ENCODE measurements at places on chromosomes 4 and X.
A peak's percentile ranks its signal among the peaks of the same experiment; 100 is the strongest.

- no peak for DNase-seq
Observed at GRCh38 chrX:84873176-84873575, 130.5 kb upstream of the APOOL start.

- DNase-seq = peak; percentile 32
Observed at GRCh38 chr4:1041147-1041935, 29.9 kb downstream of the FGFRL1 start.

- no peak for DNase-seq
Observed at GRCh38 chr4:71872767-71873415, 89.0 kb upstream of the GC start.

GRCh38 chr4:99305638-99306400 lies 15.0 kb upstream of the ADH1A start:
- DNase-seq = no peak

GRCh38 chr4:137635601-137636000 lies 103.3 kb upstream of the PCDH18 start:
- no peak for DNase-seq

GRCh38 chrX:119943185-119943988 lies at the start of gene NKAP:
NKAP (minus strand) TSS chrX:119943751; CDS start chrX:119943605, 146 bp downstream.
- peak; percentile 95 for DNase-seq

DNA sequence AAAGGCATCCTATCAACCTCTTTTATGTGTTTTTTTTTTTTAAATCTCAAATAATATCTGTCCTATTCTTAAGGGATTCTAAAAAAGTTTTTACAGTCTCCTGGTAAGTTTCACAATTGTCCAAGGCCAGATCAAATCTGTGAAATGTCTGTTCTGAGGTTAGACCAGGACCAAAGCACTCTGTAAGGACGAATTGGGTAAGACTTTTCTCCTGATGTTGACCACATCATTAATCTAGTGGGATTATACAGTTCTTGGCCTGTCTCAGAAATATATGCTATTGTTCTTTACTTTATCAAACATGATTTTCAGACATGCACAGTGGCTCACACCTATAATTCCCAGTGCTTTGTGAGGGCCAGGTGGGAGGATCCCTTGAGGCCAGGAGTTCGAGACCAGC lies 45.8 kb upstream of the TMEM131L start:
- DNase-seq = peak; percentile 52

GRCh38 chrX:115425359-115425758 lies 135.6 kb upstream of the PLS3 start:
- no peak for DNase-seq

- DNase-seq = no peak
Observed at GRCh38 chr4:159401226-159401712, 298.4 kb downstream of the RAPGEF2 start.

GRCh38 chrX:98299785-98300184 lies 1416.1 kb downstream of the RPA4 start:
- DNase-seq = no peak

DNA sequence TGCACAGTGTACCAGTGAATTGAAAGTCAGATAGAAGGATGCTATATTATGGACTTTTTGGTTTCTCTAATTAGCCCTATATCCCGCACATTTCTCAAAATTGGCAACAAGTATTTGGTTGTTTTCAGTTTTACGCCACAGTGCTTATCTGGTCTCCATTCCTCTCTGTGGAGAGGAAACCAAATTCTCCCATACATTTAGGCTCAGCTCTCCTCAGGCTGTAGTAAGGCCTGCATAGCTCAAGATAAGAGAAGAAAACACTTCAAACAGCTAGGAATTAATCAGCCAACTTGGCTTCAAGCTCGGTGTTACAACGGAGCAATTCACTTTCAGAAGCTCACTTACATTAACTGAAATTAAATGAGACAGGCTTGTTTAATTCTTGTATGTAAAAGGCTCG lies 263.2 kb downstream of the PDHA2 start:
- DNase-seq = no peak

- peak; percentile 53 for DNase-seq
Observed at GRCh38 chrX:138745196-138745595, 33.7 kb upstream of the FGF13 start.

GRCh38 chr4:57363346-57363745 lies 253.2 kb upstream of the IGFBP7 start:
- no peak for DNase-seq

GRCh38 chr4:63396269-63396668 lies 1013.0 kb downstream of the TECRL start:
- no peak for DNase-seq

GRCh38 chr4:183760326-183760725 lies 101.2 kb downstream of the TRAPPC11 start:
- DNase-seq = no peak

DNA sequence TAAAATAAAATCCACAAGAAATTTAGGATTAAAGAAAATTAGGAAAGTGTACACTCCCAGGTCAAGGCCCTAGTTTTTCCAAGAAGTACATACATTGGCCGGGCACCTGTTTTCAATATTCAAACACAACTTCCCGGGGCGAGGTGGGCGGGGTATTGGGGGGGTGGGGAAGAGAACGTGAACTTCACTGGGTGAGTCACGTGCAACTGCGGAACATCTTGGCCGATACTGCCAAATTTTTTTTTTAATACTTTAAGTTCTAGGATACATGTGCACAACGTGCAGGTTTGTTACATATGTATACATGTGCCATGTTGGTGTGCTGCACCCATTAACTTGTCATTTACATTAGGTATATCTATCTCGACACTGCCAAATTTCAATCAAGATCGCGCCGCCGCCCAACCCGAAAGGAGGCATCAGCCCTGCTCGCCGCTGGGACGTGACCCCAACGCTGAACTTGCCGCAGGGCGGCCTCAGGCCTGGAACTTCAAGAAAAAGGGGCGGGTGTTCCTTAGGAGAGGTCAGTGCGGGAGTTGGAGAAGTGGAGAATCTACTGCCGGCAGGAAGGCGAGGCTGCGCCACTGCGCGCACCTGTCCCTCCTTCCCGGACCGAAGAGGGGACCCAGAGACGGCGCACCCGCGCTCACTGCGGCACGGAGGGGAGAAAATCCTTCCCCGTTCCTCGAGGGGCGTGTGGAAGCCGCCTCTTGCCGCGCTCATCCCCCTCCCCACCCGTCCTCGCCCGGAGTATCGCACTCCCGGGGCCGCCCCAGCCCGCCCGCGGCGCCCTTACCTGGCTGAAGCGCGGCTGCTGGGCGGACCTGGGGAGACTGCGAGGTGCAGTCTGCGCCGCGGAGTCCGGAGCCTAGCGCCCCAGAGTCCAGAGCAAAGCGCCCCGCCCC lies at the start of gene TEC:
TSS of gene TEC (minus strand) at position 883 of the 905 bp plus-strand sequence. CDS start 41,224 bp downstream, outside the sequence.
- DNase-seq = peak; percentile 5

- no peak for DNase-seq
Observed at GRCh38 chr4:170214101-170214500, 124.3 kb upstream of the AADAT start.

DNA sequence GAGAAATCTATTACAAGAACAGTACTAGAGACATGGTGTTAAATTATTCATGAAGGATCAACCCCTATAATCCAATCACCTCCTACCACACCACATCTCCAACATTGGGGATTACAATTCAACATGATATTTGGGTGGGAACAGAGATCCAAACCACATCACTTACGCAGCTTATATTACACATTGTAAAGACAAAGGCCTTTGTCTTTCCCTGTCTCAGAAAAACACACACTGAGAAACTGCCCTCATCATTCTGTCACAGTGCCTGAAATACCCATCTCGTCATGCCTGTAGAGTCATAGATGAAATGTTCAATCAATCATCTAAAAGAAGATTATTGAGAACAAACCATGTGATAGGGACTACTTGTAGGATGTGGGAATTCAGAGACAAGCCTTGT lies 558.8 kb upstream of the GRIA3 start:
- no peak for DNase-seq

DNA sequence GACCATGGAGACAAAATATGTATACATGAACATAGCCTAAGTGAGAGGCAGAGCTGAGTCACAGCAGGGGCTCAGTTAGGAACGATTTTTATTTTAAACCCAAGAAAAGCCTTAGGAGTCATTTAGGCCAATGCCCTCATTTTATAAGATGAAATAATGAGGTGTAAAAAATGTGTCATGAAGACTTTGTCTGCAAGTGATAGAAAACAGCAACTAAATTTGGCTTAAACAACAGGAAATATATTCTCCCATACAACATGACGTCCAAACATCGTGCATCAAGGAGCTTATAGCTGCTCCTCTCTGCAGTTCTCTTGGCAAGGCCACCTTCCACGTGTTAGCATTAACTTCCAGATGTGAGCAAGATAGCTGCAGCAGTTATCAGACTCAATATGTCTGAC lies 16.8 kb downstream of the SCFD2 start:
- no peak for DNase-seq

DNA sequence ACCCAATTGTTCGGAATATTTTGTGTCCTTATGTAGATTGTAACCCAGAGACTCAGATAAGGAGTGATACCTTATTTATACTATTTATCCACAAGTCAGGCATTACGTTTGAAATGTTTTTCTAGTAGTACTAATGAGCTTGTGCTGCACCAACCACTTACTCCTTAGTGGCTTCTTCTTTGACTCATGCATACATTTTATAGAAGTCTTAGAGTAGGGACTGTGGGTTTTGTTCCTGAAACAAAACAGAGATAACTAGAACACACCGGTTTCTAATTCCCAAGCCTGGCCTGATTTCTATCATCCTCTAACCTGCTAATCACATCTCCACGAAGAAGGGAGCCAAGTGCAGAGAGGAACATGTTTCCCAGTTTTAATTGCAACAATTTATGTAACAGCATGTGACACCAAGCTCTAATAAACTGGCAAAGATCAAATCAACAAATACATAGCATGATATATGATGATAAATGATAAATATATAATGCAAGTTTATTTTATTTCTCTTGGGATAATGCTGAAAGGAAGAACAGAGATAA lies 32.3 kb downstream of the MGARP start:
- DNase-seq = no peak
